A673 (cell line): ENCODE measurements at places on chromosomes 3 and 15. TPM values are rescaled to one million over a fixed set of nuclear protein-coding genes. Genes with fewer than 3 reads are reported as not detected.
A peak's percentile ranks its signal among the peaks of the same experiment; 100 is the strongest.

Gene GP5
- 0.09 and 0.11 TPM in 2 replicates for total RNA-seq

Gene ARHGAP11A
- total RNA-seq: 167 and 173 TPM in 2 replicates

Gene LYSMD4
- 5.3 and 5.8 TPM in 2 replicates for total RNA-seq

Gene RPL35A
- 1,052 and 1,102 TPM in 2 replicates for total RNA-seq

Gene RASL12
- total RNA-seq: 0.69 and 1.2 TPM in 2 replicates

Gene SLC22A13
- total RNA-seq: 0.66 and 1.1 TPM in 2 replicates

DNA sequence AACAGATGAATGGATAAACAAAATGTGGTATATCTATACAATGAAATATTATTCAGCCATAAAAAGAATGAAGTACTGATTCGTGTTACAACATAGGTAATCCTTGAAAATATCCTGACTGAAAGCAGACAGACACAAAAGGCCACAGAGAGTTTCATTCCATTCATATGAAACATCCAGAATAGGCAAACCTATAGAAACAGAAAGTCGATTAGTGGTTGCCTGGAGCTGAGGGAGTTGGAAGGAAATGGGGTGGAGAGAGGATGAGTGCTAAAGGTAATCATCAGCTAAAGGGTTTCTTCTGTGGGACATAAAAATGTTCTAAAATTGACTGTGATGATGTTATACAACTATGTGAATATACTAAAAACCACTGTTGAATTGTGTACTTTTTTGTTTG is 22.9 kb downstream of the FOXP1 start:
- no peaks in the 10 kb centered on the region for H3K27me3 ChIP-seq
- H3K27ac ChIP-seq: no peak overlapping the region
- H3K36me3 ChIP-seq: no peaks in the 10 kb centered on the region
- no peak overlapping the region for H3K4me3 ChIP-seq
- H3K4me1 ChIP-seq: no peaks in the 10 kb centered on the region
- no peak for DNase-seq

GRCh38 chr15:95520511-95520910 is 810.0 kb upstream of the NR2F2 start:
- H3K27ac ChIP-seq: no peak overlapping the region
- H3K27me3 ChIP-seq: no peaks in the 10 kb centered on the region
- no peak overlapping the region for H3K4me3 ChIP-seq
- H3K4me1 ChIP-seq: no peaks in the 10 kb centered on the region
- DNase-seq: peak; percentile 69
- no peaks in the 10 kb centered on the region for H3K36me3 ChIP-seq

DNA sequence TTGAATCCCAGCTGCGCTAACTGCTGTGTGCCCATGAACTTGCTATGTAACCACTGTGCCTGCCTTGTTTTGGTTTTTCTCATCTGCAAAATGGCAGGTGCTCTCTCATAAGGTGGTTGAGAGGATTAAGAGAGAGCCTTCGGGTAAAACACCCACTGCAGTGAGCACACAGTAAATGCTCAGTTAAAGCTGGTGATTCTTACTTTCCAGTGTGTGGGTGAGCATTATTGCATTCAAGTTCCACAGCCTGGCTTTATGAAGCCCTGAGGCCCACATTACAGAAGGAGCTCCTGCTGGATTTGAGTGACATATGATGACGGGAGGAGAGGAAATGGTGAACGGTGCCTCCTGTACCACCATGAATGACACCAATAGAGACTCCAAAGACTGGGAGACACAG is 83.5 kb upstream of the SEC13 start:
- H3K36me3 ChIP-seq: no peaks in the 10 kb centered on the region
- no peaks in the 10 kb centered on the region for H3K4me1 ChIP-seq
- DNase-seq: no peak
- H3K27me3 ChIP-seq: no peaks in the 10 kb centered on the region
- H3K27ac ChIP-seq: no peak overlapping the region

DNA sequence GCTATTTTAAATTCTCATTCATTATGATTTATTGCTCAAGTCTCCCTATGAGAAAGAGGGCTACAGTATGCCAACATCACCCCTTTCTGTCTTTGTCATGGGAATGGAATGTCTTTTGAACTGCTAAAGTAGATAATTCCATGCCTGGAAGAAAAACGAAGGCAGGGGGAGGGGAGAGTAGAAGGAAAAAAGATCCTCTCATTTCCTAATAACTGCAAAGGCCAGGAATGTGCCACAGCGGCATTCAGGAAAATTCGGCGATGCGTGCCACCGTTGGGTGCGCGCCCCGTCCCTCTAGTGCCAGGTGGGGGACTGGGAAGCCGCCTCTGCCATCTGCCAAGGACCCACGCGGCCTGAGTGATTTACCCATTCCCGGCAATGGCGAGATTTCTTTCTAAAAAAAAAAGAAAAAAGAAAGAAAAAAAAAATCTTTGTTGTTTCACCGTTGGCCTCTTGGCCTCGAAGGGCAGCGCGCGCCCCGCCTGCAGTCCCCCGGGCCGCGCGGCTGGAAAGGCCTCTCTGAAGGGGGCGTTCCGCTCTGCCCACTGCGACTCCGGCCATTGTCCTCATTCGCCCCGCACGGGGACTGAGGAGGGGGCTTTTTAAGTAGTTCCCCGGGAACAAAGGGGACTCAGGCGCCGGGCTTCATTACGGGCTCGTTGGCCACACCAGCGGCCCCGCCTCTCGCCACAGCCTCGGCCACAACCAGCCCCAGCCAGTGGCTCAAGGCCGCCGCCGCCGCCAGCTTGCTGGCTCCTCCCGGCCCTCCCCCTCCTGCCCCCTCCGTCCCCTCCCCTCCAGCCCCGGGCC is 54.5 kb downstream of the CPN2 start:
- peak; percentile 78 for DNase-seq
- H3K4me3 ChIP-seq: no peak overlapping the region
- no peaks in the 10 kb centered on the region for H3K27me3 ChIP-seq
- no peaks in the 10 kb centered on the region for H3K36me3 ChIP-seq
- peak overlapping the region; percentile 61 for H3K27ac ChIP-seq

DNA sequence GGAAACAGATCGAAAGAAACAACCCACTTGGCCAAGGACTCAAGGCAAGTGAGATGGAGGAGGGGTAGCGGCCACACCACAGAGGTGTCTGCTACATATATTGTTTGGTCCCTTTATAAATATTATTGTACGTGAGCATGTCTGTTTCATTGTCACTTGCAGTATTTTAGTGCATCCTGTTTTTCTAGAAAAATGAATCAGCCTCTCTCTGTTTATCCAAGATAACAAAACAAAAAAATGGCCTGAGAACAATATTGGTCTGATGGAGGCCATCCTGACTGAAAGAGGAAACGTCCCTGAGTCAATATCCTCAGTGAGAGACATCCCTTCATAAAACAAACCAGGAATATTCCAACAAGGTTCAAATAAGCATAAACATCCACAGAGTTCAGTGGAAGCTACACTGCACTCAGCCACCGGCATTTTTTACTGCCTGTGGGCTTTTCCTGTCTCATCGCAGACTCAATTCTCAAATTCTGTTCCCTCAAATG is 42.0 kb downstream of the WWTR1 start:
- H3K4me1 ChIP-seq: peaks cover 58% of the 10 kb centered on the region
- no peak overlapping the region for H3K4me3 ChIP-seq
- no peaks in the 10 kb centered on the region for H3K27me3 ChIP-seq
- H3K27ac ChIP-seq: no peak overlapping the region
- no peaks in the 10 kb centered on the region for H3K36me3 ChIP-seq

- H3K27ac ChIP-seq: no peak overlapping the region
- H3K4me3 ChIP-seq: no peak overlapping the region
- no peaks in the 10 kb centered on the region for H3K36me3 ChIP-seq
- no peaks in the 10 kb centered on the region for H3K4me1 ChIP-seq
- DNase-seq: no peak
These were observed 7.2 kb downstream of the HOMER2 start for GRCh38 chr15:82945326-82945725.

- no peaks in the 10 kb centered on the region for H3K36me3 ChIP-seq
- H3K27me3 ChIP-seq: no peaks in the 10 kb centered on the region
- no peak overlapping the region for H3K4me3 ChIP-seq
- DNase-seq: no peak
- no peaks in the 10 kb centered on the region for H3K4me1 ChIP-seq
These were observed 36.3 kb upstream of the MEIS2 start for GRCh38 chr15:37136666-37137065.

- no peaks in the 10 kb centered on the region for H3K4me1 ChIP-seq
- H3K27ac ChIP-seq: no peak overlapping the region
- no peaks in the 10 kb centered on the region for H3K36me3 ChIP-seq
These were observed 95.3 kb downstream of the DAPK2 start for GRCh38 chr15:63950911-63951481.

- no peaks in the 10 kb centered on the region for H3K27me3 ChIP-seq
- no peak overlapping the region for H3K27ac ChIP-seq
- H3K36me3 ChIP-seq: no peaks in the 10 kb centered on the region
- H3K4me1 ChIP-seq: no peaks in the 10 kb centered on the region
These were observed 185.1 kb upstream of the TPM1 start for GRCh38 chr15:62857411-62857853.

GRCh38 chr3:152446495-152446894 is 177.8 kb downstream of the MBNL1 start:
- DNase-seq: no peak
- no peak overlapping the region for H3K4me3 ChIP-seq
- peaks cover 11% of the 10 kb centered on the region for H3K36me3 ChIP-seq
- no peaks in the 10 kb centered on the region for H3K27me3 ChIP-seq
- H3K27ac ChIP-seq: no peak overlapping the region
- H3K4me1 ChIP-seq: peaks cover 16% of the 10 kb centered on the region

GRCh38 chr3:179495483-179495882 is 44.2 kb upstream of the GNB4 start:
- no peak for DNase-seq
- no peaks in the 10 kb centered on the region for H3K36me3 ChIP-seq
- no peak overlapping the region for H3K27ac ChIP-seq
- no peaks in the 10 kb centered on the region for H3K27me3 ChIP-seq

DNA sequence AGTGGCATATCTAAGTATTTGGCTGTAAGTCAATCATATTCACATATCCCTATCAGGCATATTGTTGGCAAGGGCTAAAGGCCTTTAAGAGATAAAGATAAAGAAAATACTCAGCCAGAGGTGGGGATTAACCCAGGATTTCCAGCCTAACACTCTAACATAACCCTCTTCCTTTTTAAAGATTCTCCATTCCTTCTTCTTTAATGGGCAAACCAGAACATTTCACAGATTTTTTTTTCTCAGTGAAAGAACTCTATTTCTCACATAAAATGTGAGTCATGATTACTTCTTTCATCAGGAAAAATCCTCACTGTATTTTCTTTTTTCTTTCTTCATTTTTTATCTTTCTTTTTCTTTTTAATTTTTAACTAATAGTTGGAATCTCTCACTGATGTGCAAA is 200.4 kb downstream of the NR1D2 start:
- H3K4me1 ChIP-seq: peaks cover 5% of the 10 kb centered on the region
- H3K27ac ChIP-seq: no peak overlapping the region
- no peaks in the 10 kb centered on the region for H3K27me3 ChIP-seq
- no peak for DNase-seq
- H3K36me3 ChIP-seq: no peaks in the 10 kb centered on the region

DNA sequence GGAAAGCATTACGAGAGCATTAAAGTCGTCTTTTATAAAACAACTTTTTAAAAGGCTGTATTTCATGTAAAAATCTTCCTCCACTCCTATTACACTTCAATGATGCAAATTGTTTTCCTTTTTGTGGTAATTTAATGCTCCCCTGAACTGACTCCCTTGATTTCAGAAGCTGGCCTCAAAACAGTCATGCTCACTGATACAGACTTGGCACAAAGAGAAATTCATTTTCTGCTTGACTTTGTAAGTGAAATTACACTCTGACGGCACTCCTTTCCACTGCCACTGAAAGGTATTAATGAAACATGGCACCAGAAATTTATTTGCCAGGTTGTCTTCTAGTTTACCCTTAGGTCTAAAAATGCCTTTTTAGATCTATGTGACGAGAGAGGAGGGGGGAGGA is 215.5 kb downstream of the LRRC3B start:
- no peaks in the 10 kb centered on the region for H3K4me1 ChIP-seq
- no peaks in the 10 kb centered on the region for H3K27me3 ChIP-seq
- no peak overlapping the region for H3K4me3 ChIP-seq
- no peak overlapping the region for H3K27ac ChIP-seq

- H3K4me1 ChIP-seq: peaks cover 16% of the 10 kb centered on the region
- no peaks in the 10 kb centered on the region for H3K36me3 ChIP-seq
- no peaks in the 10 kb centered on the region for H3K27me3 ChIP-seq
- H3K27ac ChIP-seq: no peak overlapping the region
These were observed 422.7 kb upstream of the TPRG1 start for GRCh38 chr3:188749010-188749617.
